ENCODE measurements at places on chromosomes 1 and 21. TPM values are rescaled to one million over a fixed set of nuclear protein-coding genes. Genes with fewer than 3 reads are reported as not detected.
A peak's percentile ranks its signal among the peaks of the same experiment; 100 is the strongest.

DNA sequence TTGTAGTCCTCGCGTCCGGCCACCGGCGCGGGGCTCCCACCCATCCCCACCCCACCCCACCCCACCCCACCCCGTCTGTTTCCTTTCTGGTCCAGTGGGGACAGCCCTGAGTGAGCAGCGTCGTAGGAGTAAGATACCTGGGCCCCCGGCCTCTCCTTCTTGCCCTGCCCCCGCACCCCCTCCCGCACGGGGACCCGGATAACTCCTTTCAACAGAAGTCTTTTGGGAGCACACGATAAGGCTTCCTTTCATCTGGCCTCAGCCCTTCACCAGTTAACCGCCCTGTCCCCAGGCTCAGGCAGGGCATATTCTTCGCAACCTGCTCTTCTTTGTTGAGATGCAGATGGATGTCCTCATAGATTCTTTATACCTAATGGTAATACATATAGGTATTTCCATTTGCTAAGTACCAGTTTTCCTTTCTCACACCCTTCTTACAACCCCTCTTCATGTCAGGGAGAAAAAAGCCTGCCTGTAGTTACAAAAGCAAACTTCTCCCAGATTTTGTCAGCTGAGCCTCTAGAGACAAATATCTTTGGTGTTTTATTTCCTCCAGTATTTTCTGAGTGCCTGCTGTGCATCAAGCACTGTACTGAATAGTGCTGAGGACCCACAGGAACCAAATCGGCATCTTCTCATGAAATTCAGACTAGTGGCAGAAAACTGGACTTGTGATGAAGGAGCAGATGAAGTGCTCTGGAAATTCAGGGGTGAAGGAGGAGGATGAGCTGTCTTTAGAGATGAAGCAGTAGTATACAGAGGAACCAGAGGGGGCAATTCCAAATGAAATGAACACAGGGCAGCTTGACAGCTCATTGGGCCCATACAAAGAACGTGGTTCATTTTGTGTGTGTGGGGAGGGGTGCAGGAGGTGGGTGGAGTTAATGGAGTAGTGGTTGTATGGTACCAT is 33.6 kb downstream of the SLC2A1 start:
- peak; percentile 35 for DNase-seq

AMPD1 gene
- not detected for total RNA-seq

KRTAP10-4 gene
- not detected for total RNA-seq

- DNase-seq = no peak
These were observed 2.0 kb upstream of the PCBP3 start for GRCh38 chr21:45641480-45642035.

SPTA1 gene
- 0.02 TPM for total RNA-seq

DNA sequence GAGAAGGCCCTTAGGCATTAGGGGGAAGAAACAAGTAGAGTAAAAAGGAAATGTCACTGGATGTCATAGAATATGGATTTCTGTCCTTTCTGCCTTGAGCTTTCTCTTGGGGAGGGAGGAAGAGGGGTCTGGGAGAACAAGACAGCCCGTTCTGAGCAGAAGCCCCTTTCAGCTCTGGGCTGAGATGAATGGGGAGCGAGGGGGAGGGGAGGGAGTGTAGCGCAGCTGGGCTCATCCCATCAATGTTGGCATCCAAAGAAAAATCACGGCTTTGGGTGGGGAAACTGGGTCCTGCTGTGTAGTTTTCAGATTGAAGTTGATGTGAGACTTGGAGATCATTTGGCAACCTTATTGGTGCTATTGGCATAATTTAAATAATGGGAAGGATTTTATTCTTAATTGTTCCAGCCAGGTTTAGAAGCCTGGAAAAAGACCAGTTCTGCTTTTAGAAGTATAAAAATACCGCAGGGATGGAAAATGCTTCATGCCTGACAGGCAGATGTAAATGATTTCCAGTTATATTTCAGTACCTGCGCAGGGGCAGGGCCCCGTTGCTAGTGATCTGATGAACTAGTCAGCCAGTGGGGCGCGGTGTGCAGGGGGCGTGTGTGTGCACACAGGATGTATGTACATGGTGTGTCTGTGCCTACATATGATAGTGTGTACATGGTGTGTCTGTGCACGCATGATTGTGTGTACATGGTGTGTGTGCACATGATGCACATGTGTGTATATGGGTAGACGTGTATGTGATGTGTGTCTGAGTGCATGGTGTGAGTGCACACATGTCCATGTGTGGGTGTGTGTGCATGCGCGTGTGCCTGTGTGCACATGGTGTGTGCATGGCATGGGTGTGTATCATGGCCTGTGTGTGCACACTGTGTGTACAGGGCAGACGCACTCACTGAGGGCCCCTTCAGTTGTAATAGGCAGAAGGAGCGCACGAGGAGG is 36.0 kb downstream of the ABCG1 start:
- no peak for DNase-seq
